ENCODE measurements at places on chromosomes 3 and 15.

GRCh38 chr3:141302364-141303141, 65.8 kb upstream of the ZBTB38 start:
- DNase-seq, result no peak

- no peak for DNase-seq
Observed at GRCh38 chr3:110413807-110414748, 657.5 kb upstream of the NECTIN3 start.

GRCh38 chr3:171748064-171748924, 62.0 kb downstream of the PLD1 start:
- DNase-seq, result no peak

- DNase-seq, result no peak
Observed at GRCh38 chr3:104564045-104564643, 802.6 kb upstream of the ALCAM start.

GRCh38 chr3:13542142-13542541, 6.8 kb upstream of the FBLN2 start:
- no peak for DNase-seq

DNA sequence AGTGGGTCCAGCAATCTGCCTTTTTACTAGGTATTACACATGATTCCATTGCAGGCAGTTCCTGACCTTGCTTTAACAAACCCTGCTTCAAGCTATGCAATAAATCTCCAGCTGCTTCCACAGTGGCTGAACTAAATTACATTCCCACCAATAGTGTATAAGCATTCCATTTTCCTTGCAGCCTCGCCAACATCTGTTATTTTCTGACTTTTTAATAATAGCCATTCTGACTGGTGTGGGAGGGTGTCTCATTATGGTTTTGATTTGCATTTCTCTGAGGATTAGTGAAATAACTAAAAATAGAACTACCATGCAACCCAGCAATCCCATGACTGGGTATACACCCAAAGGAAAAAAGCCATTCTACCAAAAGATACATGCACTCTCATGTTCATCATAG, 36.4 kb upstream of the DNAJC13 start:
- DNase-seq, result no peak

GRCh38 chr3:13557417-13557816, 8.5 kb downstream of the FBLN2 start:
- no peak for DNase-seq

DNA sequence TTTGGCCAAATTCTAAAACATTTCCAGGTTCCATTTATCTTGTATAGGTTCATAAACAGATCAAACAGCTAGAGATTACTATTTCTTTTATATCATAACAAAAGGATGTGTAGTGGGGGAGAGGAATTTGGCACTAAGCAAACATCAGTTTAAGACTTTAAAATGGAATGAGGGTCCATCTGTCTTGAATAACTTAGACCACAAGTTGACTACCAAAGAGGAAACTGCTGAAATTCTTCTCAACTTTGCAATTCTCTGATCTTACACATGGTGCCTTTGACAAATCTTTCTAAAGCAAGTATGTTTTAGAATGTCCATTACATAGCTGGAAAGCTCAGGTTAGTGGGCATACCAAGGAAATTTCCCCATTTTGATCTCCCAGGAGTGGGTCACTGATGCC, 140.5 kb upstream of the ADAMTS9 start:
- no peak for DNase-seq

- DNase-seq, result peak; percentile 29
Observed at GRCh38 chr3:10280177-10280529, 12.6 kb downstream of the GHRL start.

Measured in posterior cingulate gyrus (tissue), 11 donors.